Stimulated activated CD4-positive, alpha-beta T cell treated with anti-CD3 and anti-CD28 coated beads, Interleukin-1b, Interleukin-23, amount 100 ng/mL, for 48 hours (primary cell): ENCODE measurements at places on chromosomes 12 and 14.

DNA sequence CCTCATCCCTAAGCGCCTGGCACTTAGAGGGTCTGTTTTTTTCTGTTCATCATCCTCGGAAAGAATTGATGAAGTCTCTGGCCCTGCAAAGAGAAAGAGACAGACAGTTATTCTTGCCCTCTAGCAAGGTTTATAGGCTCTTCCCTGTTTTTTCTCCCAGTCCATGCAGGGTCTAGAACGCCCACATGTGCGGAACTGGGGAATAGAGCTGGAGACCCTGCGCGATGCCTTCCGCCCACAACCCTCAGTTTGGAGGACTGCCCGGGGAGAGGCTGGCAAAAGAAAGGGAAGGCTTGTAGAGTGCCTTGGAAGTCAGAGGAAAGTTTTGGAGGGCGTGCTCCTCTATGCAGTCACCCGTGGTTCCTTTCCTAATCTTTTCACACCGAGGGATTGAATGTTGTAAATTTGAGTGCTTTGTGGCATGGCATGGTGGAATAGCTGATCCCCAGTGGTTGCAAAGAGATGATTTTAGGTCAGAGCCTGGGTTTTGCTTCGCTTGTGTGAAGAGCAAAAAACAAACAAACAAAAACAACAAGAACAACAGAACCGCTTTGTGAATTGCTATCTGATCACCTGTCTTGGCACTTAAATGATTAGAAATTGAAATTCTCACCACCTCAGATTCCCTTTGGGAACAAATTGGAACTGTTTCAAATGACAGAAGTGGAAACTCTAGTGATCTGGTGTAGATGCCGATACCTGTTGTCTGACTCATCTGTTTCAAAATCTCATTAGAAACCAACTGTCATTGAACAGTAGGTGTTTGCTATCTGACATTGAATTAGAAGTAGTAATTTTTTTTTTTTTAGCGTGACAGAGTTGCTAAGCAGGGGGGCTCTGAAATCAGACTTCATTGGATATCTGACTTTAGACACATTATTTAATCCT, 947 bp downstream of the GAS2L3 start:
- no peak for DNase-seq

DNA sequence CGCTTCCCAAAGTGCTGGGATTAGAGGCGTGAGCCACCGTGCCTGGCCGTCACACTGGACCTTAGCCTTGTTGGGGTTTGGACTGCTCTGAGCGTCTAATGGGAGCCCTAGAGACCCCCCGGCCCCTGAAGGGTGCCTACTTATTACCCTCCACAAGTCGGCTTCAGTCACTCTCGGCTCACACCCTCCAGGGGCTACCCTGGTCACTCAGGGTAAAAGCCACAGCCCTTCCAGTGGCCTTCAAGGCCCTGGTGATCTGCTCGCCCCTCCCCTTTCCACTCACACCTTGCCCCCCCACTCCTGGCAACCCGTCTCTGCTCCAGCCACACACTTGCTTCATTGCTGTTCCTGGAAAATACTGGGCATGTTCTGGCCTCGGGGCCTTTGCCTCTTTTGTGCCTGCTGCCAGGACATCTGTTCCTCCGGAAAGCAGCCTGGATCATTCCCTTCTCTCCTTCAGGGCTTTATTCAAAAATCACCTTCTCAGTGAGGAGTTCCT, 3.6 kb upstream of the MORN3 start:
- no peak for DNase-seq

GRCh38 chr12:14126692-14127091, 145.3 kb upstream of the GRIN2B start:
- DNase-seq = no peak

- DNase-seq = no peak
Measured at GRCh38 chr14:85533023-85533860, 3.3 kb downstream of the FLRT2 start.

GRCh38 chr14:95953111-95953724, 76.6 kb downstream of the TUNAR start:
- DNase-seq = no peak
